ENCODE measurements at places on chromosomes 6 and 20. TPM values are rescaled to one million over a fixed set of nuclear protein-coding genes. Genes with fewer than 3 reads are reported as not detected.
A peak's percentile ranks its signal among the peaks of the same experiment; 100 is the strongest.

DNA sequence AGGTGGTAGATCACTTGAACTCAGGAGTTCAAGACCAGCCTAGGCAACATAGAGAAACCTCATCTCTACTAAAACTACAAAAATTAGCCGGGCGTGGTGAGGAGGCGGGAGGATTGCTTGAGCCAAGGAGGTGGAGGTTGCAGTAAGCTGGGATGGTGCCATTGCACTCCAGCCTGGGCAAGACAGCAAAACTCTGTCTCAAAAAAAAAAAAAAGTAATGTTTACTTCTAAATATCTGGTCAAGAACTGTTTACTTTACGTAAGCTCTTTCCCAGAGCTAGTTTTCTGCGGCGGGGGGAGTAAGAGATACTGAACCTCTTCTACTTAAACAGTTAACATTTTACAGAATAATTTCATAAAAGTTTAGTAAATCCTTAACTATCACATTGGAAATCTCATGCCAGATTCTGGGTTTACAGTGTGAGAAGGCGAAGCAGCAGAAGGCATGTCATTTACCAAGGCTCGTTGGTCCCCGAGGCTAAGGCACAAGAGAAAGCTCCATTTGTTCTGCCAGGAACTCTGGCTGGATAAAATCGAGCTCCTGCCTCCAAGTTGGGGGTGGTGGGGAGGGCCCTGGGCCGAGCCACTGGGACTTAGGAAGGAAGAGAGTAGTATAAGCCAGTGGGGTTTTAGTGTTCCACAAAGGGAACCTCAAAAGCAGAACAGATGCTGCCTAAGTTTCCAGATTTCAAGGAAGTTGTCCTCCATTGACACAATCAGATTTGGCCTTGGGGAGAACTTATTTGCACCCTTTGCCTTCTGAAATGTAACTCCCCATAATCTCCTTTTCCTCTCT is 41.7 kb downstream of the ARFGEF2 start:
- no peak overlapping the region for H3K27ac ChIP-seq
- H3K4me1 ChIP-seq: no peaks in the 10 kb centered on the region
- no peak overlapping the region for H3K4me3 ChIP-seq

DNA sequence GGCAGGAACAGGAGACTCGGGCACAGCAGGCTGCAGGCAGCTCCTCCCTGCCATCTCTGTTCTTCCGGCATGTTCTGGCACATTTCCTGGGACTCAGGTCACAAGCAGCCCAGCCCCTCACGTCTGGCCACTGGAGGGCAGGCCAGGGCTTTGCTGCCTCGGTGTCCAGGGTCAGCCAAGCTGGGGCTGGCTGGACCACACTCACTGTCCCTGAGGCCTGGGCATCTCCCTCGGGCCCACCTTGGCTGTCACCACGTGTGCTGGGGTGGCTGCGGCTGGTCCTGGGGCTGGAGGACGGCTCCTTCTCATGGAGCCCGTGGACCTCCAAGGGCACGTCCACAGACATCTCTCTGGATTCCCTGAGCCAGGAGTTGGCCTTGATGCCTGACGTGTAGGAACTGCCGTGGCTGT is 18.5 kb downstream of the FRMD1 start:
- H3K36me3 ChIP-seq: no peaks in the 10 kb centered on the region
- H3K4me3 ChIP-seq: no peak overlapping the region
- DNase-seq: peak; percentile 32

DNA sequence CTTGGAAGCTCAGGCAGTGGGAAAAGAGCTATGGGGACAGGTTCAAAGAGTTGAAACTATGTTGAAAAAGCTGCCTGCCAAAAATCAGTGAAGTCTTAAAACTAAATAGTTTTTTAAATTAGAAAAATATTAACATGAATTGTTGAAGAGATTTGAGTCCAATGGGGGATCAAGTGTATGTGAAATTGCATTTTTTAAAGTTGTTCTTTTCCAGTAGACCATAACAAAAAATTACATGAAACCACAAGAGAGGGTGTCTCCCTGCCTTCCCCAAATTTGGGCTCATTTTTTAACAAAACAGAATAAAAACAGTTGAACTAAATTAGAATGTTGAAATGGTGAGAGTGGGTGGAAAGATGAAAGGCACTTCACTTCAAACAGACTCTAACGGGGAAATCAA is 31.5 kb upstream of the COL10A1 start:
- no peaks in the 10 kb centered on the region for H3K27me3 ChIP-seq
- no peaks in the 10 kb centered on the region for H3K36me3 ChIP-seq
- no peak for DNase-seq
- no peak overlapping the region for H3K27ac ChIP-seq
- no peak overlapping the region for H3K4me3 ChIP-seq

GRCh38 chr6:96899019-96899418 is 1.3 kb upstream of the NDUFAF4 start:
- no peaks in the 10 kb centered on the region for H3K27me3 ChIP-seq
- DNase-seq: peak; percentile 20
- H3K27ac ChIP-seq: peak overlapping the region; percentile 80
- no peaks in the 10 kb centered on the region for H3K36me3 ChIP-seq
- H3K4me3 ChIP-seq: no peak overlapping the region
- H3K4me1 ChIP-seq: no peaks in the 10 kb centered on the region

DNA sequence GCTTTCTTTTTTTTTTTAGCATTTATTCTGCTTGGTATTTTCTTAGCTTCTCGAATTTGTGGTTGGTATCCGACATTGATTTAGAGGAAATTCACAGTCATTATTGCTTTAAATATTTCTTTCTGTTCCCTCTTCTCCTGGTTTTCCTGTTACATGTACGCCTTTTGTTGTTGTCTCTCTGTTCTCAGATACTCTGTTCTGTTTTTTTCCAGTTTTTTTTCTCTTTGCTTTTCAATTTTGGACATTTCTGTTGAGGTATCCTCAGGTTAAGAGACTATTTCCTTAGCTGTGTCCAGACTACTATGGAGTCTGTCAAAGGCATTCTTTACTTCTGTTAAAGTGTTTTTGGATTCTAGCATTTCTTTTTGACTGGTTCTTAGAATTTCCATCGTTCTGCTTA is 17.5 kb downstream of the STXBP5 start:
- DNase-seq: no peak
- H3K36me3 ChIP-seq: no peaks in the 10 kb centered on the region
- H3K4me3 ChIP-seq: no peak overlapping the region
- no peak overlapping the region for H3K27ac ChIP-seq
- H3K4me1 ChIP-seq: no peaks in the 10 kb centered on the region
- H3K27me3 ChIP-seq: no peaks in the 10 kb centered on the region

ENTPD6 gene
- 38.8 TPM for total RNA-seq

GRCh38 chr6:17392978-17393891 is at the start of gene CAP2:
Gene CAP2 (plus strand): TSS chr6:17393595. CDS start chr6:17421556, 27,961 bp downstream.
- no peaks in the 10 kb centered on the region for H3K27me3 ChIP-seq
- peak within 1 kb of the TSS; percentile 98 for H3K27ac ChIP-seq
- DNase-seq: peak; percentile 59
- H3K4me1 ChIP-seq: no peaks in the 10 kb centered on the region
- no peaks in the 10 kb centered on the region for H3K36me3 ChIP-seq

Measured in uterus (tissue), 4 donors.